ENCODE measurements at places on chromosomes 1 and 21.

DNA sequence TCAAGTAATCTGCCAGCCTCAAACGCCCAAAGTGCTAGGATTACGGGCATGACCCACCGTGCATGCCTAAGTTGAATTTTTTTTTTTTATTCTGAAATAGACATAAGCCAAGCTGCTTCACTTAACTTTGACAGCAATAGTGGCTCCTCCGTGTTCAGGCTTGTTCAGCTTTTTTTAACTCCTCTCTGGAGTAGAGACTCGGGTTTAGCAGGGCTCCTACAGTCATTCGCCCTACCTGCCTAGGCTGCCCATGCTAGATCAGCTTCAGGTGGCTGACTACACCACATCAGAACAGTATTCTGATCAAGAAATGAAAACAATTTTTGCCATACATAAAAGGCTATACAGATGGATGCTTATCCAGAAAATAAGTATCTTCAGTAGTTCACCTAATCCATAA, 14.7 kb downstream of the ARID4B start:
- DNase-seq, result no peak

DNA sequence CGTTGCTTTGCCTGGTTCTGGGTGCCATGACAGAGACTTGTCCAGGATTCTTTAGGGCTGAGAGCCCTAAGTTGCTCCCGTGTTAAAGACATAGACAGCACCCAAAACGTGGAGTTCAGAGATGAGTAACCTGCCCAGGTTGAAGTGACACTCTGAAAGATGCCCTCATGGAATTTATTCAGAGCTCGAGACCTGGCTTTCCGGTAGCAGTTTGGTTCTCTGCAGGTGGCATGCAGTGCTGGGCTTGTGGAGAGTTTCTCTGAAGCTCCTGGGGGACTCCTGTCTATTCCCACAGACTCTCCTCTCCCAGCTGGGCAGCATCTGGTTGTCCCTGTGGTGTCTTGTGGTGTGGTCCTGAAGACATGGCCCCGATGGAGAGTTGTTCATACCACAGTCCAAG, 241.0 kb downstream of the RHOU start:
- DNase-seq, result no peak

- no peak for DNase-seq
These were observed 81.0 kb upstream of the LRRC8D start for GRCh38 chr1:89739844-89740216.

- DNase-seq, result peak; percentile 81
These were observed at the start of gene RUSC1 for GRCh38 chr1:155320661-155321617. Gene RUSC1 (plus strand): TSS chr1:155320894. CDS start chr1:155321774, 880 bp downstream.

DNA sequence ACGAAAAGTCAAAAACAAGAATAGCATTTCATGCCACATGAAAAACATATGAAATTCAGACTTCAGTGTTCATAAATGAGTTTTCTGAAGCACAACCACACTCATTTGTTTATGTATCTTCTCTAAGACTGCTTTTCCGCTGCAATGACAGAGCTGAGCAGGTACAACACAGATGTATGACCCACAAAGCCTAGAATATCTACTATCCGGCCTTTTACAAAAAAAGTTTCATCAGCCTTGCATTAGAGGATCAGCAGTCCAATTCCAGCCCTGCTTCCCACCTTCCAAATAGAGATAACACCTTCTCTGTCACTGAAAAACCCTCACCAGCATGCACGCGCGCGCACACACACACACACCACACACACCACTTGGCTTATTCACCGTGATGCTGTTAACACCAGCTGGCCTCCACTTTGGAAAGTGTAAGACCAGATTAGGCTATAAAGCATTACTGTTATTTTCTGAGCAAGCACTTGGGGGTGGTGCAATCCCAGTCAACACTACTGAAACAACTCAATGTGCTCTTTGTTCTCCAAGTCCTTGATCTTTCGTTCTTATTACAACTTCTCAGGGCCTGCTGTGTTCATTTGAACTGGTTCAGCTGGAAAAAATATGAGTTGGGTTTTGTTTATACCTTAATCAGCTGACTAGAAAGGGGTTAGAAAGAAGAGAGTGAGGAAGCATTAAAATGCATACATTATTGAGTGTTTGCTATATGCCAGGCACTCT, 90.0 kb downstream of the GLUL start:
- DNase-seq, result peak; percentile 26

GRCh38 chr21:45434645-45435217, 29.8 kb downstream of the COL18A1 start:
- no peak for DNase-seq
